ENCODE measurements at places on chromosomes 2 and 18. TPM values are rescaled to one million over a fixed set of nuclear protein-coding genes. Genes with fewer than 3 reads are reported as not detected.

Gene TUBB6
- total RNA-seq: 257 TPM

Gene BOLL
- not detected for total RNA-seq

Gene PRKCE
- 23.8 TPM for total RNA-seq

Gene ABCB11
- 0.21 TPM for total RNA-seq

Gene PROM2
- 1.4 TPM for total RNA-seq

Gene KHK
- total RNA-seq: 5.1 TPM

Gene IL1R1
- 135 TPM for total RNA-seq

Gene LAMA3
- 14.2 TPM for total RNA-seq

Gene REG1A
- 5.2 TPM for total RNA-seq

DNA sequence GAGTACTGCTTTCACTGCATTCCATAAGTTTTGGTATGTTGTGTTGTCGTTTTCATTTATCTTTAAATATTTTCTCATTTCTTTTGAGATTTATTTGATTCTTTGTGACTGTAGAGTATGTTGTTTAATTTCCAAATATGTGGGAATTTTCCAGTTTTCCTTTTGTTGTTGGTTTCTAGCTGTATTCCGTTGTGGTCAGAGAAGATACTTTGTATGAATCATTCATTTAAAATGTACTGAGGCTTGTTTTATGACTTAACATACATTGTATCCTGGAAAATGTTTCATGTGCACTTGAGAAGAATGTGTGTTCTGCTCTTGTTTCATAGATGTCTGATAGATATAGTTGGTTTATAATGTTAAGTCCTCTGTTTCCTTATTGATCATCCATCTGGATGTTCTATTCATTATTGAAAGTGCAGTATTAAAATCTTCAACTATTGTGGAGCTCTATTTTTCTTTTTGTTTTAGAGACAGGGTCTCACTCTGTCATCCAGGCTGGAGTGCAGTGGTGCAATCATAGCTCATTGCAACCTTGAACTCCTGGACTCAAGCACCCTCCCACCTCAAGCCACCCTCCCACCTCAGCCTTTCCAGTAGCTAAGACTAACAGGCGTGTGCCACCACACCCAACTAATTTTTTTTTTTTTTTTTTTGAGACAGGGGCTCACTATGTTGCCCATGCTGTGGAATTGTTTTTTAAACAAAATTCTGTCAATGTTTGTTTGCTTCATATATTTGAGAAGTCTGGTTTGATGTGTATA lies 96.8 kb downstream of the TAF4B start:
- DNase-seq: no peak

GRCh38 chr2:203594541-203594940 lies 59.4 kb upstream of the RAPH1 start:
- no peak for DNase-seq

- DNase-seq: no peak
Observed at GRCh38 chr18:69250305-69251151, 150.2 kb upstream of the DOK6 start.

- DNase-seq: no peak
Observed at GRCh38 chr18:59801576-59801975, 98.2 kb upstream of the PMAIP1 start.

GRCh38 chr2:74024216-74024615 lies 39.5 kb downstream of the TET3 start:
- no peak for DNase-seq

- no peak for DNase-seq
Observed at GRCh38 chr2:33131111-33131510, 184.4 kb downstream of the LTBP1 start.

GRCh38 chr2:174330945-174331594 lies 3.7 kb upstream of the SP9 start:
- no peak for DNase-seq

DNA sequence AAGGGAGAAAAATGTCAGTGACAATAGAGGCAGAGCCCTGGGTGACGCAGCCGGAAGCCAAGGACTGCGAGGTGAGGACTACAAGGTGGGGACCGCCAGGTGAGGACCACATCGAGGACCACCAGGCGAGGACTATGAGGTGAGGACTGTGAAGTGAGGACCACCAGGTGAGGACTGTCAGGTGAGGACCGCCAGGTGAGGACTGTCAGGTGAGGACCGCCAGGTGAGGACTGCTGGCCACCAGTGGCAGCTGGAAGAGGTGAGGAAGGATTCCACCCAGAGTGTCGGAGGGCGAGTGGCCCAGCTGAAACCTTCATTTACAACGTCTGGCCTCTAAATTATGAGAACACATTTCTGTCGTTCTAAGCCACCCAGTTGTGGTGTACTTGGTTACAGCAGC lies 41.6 kb downstream of the CYB5A start:
- DNase-seq: no peak

DNA sequence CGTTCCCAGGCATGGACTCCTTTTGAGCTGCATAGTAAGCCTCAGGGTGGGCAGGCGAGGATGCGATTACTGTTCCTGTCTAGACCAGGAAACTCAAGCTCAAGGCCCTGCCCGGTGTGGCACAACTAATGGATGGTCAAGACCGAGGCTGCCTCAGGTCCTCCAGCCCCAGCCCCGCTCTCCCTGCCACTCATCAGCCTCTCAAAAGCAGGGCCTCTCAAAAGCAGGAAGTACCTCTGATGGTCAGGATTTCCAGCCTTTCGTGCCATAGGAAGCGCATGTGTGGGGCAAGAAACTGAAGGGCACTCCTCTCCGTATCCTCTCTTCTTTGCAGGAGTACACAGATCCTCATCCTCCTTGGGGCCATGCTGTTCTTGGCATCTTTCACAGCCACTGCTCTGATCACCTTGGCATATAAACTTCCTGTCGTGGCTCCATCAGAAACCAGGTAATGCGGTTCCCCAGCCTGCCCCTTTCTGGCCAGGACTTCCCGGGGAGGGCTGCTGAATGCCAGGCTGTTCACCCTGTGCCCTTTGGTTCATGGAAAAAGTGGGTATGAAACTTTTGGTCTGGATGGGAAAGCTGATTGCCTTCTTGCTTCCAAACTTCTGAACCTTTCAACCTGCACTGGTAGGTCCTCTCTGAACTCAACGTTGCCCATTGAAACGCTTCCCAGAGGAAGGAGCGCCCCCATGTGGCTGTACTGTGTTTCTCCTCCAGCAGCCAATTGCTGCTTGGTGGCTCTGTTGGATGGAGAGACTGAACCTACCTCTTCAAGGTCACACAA lies 82.8 kb upstream of the SEC11C start:
- DNase-seq: peak; percentile 88

DNA sequence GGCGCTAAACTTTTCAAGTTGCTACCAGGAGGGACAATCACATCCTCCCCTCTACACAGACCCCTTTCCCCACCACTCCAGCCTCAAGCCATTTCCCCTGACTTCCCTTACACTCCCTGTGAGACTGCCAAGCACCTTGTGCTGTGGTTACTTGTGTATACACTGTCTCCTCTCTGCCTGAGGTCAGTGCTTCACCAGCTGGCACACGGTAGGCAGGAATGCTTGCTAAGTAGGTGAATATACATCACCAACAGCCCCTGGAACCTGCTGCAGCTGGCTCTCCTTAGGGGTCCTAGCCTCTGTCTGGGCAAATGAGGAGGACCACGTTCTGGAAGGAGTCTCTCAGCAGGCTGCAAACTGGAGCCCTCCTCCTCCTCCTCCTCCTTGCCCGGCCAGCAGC lies 38.3 kb upstream of the ACAA2 start:
- no peak for DNase-seq

DNA sequence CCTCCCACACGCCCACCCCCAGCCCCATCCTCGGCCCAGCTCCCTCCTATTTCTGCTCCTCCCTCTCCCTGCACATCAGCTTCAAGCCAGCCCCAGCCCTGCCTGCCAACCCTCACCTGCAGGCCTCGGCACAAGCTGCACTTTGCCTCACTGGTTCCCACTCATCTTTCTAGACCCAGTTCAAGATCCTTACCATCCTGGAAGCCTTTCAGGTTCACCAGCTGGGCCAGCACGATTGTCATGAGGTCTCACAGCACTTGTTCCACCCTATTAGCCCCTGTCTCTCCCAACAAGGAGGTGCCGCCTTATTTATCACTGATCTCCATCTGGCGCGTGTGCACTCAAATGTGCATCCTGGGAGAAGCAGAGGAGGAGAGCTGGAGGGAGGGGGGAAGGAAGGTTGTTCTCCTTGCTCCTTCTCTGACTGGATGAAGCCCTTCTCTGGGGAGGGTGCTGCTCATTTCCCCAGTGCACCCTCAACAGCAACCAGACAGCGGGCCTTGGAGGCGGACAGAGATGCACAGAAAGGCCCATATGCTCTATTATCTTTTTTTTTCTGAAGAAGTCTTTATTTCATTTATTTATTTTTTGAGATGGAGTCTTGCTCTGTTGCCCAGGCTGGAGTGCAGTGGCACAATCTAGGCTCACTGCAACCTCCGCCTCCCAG lies 15.5 kb upstream of the BIN1 start:
- no peak for DNase-seq

GRCh38 chr2:136384531-136385303 lies 266.8 kb upstream of the CXCR4 start:
- DNase-seq: no peak

GRCh38 chr2:96104487-96104861 lies 11.9 kb downstream of the ADRA2B start:
- DNase-seq: no peak

DNA sequence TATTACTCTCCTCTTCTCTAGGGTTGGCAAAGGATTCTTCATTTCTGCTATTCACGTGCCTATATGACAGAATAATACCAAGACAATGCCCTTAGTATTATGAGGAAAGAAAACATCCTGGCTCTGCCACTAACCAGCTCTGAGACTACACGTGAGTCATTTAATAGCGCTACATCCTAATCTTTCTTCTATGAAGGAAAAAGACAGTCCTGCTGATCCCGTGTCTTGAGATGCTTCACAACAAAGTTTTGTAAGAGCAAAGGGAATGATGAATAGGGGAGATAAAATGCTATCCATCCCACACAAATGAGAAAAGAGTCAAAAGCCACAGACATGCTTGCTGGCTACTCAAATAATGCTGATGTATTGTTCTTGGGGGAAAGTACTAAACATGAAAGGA lies 152.8 kb downstream of the PID1 start:
- DNase-seq: no peak

GRCh38 chr2:177295484-177295883 lies 31.0 kb upstream of the NFE2L2 start:
- DNase-seq: no peak

DNA sequence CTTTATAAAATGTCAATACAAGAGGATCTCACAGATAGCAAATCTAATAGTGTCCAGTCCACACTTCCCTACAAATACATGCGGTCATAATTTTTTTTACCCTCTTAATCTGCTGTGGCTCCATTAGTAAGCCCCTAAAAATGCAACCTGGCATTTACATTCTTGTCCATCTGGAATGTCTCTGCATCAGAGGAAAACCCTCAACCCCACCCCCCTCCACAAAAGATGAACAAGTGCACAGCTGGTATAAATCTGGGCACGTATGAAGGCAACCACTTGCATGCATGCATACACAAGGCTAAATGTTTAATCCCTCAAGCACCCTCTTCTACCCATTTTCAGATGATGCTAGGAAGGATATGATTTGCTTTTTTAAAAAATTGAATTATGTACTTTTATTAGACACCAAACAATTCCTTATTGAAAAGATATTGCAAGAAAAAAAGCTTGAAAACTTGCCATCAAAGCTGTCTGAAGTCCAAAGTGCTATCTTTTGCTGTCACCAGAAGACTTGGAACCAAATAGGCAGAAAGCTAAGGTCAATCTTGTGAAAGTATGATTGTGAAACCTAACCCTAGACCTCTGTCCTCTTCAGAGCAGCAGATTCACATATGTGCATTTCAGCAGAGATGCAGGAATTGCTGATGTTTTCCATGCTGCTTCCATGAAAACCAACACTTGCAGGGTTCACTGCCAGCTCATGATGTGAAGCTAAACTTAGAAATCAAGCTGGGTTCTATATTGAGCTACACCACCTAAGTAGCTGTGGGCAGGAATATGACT lies 39.0 kb downstream of the IRS1 start:
- no peak for DNase-seq

GRCh38 chr2:111222204-111222866 lies 101.6 kb downstream of the BCL2L11 start:
- DNase-seq: no peak

DNA sequence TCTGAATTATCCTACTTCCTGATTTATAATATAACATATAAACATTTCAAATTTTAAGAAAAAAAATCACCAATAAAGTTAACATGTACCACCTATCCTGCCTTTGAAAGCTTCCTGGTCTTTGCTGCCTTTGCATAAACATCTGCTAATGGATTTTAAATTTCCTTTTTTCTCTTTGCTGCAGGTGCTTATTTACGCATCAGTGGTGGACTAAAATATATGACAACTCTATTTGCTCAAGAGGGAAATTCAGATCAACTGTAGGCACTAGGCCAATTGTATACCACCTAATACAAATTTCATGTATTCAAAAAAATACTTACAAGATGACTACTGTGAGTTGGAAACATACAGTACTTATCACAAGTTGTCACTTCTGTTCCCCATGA lies 57.2 kb downstream of the RAD51AP2 start:
- no peak for DNase-seq

GRCh38 chr18:7604361-7604760 lies 37.2 kb downstream of the PTPRM start:
- no peak for DNase-seq

- no peak for DNase-seq
Observed at GRCh38 chr2:234488913-234489451, 7.9 kb downstream of the ARL4C start.

DNA sequence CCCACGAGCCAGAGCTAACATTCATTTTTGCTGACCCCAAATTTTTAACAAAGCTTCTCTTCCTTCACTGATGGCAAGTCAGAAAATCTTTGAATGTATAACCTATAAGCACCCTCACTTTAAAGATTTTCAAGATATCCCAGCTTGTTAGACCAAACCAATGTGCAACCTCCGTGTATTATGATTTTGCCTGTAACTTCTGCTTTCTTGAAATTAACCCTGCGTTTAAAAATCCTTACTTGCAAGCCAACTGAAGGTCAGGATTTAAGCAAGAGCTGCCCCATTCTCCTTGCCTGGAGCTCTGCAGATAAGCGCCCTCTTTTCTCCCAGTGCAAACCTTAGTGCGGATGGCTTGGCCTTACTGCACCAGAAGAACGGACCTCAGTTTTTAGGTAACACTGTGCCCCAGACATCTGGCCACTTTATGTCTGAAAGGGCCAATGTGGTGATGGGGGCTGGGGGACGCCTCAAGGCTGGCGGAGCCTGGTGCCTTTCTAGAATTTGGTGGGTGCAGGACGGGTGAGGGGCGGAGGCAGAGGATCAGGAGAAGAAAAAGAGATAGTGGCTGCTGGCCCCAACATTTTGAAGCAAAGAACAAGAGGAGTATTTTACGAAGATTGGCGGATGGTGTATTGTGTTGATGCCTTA lies 805 bp upstream of the TNFRSF11A start:
- DNase-seq: no peak

DNA sequence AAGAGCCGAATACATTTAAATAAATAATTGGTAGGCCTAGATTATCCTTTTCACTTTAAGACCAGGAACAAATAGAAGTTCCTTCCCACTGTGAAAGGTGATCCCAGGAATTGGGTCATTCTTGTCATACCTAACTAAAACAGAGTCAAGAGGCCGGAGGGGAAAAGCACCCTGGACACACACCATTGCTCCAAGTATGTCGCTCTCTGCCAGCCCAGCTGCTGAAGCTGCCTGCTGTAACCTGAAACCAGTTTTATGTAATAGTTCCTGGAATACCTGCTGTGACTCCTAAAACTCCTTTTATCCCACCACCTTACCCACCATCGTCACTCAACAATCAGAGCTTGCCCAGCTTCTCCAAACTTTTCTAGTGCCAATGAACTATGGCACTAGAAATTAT lies 217.1 kb downstream of the PTPRM start:
- no peak for DNase-seq

- no peak for DNase-seq
Observed at GRCh38 chr2:1967242-1968208, 223.2 kb upstream of the PXDN start.
